ENCODE measurements at places on chromosomes 16 and 17. TPM values are rescaled to one million over a fixed set of nuclear protein-coding genes. Genes with fewer than 3 reads are reported as not detected.

The KRTAP17-1 gene
- not detected for total RNA-seq

The PLA2G10 gene
- total RNA-seq = not detected

The C17orf78 gene
- total RNA-seq = not detected

The KRT36 gene
- total RNA-seq = not detected

The CSH1 gene
- not detected for total RNA-seq

DNA sequence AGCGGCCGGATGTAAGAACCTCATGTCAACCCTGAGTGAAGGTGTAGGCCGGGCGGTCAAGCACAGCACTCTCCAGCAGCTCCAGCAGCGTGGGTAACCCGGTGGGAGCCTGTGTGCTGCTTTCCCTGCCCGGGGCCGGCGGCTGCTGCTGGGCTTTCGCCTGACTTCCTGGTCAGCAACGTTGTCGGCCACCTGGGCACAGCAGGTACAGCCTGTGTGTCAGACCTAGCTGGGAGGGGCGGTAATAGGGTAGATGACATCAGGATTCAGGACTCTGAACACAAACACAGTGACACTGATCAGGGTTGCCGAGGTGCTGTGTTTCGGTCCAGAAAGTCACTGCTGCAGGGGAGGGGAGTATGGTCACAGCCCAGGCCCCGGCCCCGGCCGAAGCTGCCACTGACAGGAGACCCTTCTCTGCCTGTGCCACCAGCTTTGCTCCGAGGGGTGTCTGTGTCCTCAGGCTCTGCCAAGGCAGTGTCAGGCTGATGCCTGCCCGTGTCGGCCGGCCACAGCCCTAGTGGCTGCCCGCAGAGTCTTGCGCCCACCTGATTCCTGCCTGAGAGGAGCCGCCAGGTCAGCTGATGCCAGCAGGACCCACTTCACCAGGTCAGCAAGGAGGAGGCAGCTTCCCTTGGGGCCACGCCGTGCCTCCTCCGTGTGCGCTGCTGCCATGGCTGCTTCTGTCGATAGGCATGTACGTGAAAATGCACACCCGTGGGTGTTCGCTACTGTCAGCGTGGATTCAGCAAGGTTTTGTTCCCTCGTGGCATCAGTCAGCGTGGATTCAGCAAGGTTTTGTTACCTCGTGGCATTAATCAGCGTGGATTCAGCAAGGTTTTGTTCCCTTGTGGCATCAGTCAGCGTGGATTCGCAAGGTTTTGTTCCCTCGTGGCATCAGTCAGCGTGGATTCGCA, 9.2 kb downstream of the RAB40C start:
- no peak for DNase-seq

GRCh38 chr17:51091635-51092034, 29.0 kb downstream of the SPAG9 start:
- no peak for DNase-seq

DNA sequence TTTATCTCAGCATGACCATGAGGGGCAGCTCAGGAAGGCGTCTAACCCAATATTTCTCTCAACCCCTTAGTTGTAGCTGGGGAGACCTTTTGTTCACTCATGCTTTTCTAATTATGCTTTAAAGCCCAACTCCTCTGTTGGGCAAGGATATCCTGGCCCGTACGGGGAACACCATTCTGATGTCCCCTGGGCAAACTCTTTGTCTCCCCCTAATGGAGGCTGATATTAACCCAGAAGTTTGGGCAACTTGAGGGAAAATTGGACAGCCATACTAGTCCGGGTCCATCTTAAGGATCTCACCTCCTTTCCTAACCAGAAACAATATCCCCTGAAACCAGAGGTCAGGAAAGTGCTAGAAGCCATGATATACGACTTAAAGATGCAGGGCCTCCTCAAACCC, 143.7 kb upstream of the COX10 start:
- DNase-seq = no peak

DNA sequence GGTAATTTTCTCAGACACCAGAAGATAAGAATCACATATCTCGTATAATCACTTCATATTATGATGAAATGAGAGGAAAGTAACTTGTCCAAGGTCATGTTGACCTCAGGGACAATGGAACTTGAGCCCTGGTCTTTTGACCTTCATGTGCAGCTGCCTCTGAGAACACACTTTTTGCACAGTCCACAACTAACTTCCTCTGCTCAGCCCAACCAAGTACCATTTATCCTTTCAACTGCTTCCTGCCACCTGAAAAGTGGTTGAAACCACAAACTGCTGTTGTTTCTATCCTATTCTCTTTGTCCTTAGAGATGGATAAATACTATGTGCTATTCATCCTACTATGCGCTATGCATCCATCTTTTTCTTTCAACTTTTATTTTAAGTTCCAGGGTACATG, 2.3 kb upstream of the CCL1 start:
- DNase-seq = no peak

GRCh38 chr17:77453613-77454241, 313.0 kb downstream of the SEC14L1 start:
- no peak for DNase-seq

GRCh38 chr16:2086106-2086742, 38.4 kb downstream of the TSC2 start:
- DNase-seq = no peak

DNA sequence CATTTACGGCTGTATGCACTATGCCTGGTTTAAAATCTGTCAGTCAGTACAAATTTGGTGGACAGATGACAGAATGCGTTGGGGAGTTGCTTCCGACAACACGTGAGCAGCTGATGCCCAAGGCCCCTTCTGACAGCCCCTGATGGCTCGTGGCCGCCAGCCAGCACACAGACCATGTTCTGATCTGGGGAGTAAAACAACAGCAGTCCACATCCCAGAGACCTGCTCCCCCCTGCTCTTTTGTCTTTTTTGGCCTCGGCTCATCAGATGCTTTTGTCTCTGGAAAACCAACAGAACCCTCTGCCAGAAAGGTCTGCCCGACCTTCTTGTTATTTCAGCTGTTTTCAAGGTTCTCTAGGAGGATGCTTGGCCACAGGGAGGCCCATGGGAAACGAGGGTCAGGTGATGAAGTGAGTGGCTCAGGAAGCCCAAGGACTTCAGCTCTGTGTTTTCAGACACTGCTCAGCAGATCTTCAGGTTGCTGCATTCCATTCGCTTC, 10.8 kb downstream of the ARSG start:
- no peak for DNase-seq

DNA sequence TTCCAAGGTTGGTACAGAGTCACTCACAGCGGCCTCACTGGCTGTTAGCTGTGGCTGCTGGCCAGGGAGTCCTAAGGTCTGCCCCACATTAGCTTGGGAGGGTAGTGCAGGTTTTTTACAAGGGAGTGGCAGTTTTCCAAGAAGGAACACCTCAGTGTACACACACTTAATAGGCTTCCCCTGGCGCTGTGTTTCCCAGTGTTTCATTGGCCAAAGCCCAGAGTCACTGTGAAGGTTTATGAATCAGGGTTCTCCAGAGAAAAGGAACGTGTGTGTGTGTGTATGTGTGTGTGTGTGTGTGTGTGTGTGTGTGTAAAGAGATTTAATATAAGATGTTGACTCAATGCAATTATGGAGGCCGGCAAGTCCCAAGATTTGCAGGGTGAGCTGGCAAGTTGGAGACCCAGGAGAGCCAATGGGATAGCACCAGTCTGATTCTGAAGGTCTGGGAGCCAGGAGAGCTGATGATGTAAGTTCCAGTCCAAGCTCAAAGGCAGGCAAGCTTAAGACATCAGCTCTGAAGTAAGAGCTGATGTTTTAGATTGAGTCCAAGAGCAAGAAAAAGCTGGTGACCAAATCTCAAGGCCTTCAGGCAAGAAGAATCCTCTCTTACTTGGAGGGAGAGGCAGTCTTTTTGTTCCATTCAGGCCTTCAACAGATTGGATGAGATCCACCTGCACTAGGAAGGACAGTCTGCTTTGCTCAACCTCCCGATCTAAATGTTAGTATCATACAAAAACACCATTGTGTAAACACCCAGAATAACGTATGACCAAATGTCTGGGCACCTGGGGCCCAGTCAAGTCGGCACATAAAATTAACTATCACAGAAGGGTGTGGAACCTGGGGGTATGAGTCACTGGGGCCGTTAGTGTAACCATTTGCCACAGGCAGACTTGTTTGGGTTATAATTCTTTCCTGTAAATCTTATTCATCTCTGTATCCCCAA, 206.8 kb downstream of the PRKCA start:
- no peak for DNase-seq

- no peak for DNase-seq
Measured at GRCh38 chr16:80122115-80122514, 418.7 kb upstream of the DYNLRB2 start.

Measured in activated B cell treated with CpG ODN at 0.5 μM for 24 hours (primary cell).